ENCODE measurements at places on chromosomes 5 and 9.

DNA sequence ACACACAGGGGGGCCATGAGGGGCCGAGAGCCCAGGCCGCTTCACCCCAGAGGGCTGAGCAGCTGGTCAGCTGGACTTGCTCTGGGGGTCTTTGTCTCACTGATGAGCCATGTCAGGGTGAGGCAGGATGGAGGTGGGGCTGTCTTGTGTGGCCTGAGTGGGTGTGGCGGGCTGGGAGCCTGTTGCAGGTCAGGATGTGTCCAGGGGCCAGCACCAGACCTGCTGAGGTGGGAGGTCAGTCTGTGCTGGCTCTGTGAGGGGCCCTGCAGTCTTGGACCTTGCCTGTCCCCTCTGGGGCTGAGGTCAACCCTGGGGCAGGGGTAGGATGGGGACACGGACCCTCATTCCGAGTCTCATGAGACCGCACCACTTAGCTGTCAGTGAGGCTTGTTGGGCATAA lies 56.9 kb downstream of the RXRA start:
- no peak for DNase-seq

GRCh38 chr5:115634343-115635132 lies 8.7 kb upstream of the TMED7 start:
- peak; percentile 85 for DNase-seq

DNA sequence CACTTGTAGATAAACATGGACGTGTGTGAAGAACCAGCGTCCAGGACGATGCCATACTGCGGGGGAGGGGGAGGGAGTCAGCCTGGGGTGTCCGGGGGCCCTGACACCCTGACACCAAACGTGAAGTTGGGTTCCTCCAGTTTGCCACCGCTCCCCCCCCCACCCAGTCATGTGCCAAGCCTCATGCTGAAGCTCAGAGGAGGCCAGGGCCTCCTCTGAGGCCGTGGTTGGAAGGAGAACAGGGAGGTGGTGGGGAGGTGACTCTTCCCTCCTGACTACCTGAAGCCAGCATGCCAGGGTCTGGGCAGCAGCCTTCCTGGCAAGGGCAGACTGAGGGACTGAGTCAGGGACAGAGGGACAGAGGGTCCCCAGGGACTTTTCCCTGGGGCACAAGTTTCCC lies 1.6 kb downstream of the ENTPD2 start:
- no peak for DNase-seq

DNA sequence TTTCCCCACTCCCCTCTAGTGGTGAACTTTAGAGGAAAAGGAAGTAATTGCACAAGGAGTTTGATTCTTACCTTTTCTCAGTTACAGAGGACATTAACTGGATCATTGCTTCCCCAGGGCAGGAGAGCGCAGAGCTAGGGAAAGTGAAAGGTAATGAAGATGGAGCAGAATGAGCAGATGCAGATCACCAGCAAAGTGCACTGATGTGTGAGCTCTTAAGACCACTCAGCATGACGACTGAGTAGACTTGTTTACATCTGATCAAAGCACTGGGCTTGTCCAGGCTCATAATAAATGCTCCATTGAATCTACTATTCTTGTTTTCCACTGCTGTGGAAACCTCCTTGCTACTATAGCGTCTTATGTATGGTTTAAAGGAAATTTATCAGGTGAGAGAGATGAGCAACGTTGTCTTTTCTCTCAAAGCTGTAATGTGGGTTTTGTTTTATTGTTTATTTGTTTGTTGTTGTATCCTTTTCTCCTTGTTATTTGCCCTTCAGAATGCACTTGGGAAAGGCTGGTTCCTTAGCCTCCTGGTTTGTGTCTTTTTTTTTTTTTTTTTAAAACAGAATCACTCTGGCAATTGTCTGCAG lies 25.3 kb downstream of the SLC22A5 start:
- DNase-seq, result no peak

DNA sequence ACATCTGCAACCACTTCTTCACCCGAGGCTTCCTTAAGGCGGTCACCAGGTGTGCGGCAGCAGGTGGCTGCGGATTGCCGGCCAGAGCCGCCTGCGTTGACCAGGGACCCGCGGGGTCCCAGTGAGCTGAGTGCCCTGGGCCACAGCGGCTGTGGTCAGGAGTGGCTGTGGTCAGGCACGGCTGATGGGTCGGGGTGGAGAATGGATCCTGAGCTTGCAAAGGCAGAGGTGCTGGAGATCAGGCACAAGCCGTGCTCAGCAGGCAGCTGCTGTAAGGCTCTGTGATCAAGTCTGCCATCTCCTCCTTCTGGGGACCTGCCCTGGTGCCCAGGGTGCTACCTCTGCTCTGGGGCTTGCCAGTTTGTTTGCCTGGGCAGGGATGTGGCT lies 2.1 kb downstream of the UAP1L1 start:
- DNase-seq, result no peak

DNA sequence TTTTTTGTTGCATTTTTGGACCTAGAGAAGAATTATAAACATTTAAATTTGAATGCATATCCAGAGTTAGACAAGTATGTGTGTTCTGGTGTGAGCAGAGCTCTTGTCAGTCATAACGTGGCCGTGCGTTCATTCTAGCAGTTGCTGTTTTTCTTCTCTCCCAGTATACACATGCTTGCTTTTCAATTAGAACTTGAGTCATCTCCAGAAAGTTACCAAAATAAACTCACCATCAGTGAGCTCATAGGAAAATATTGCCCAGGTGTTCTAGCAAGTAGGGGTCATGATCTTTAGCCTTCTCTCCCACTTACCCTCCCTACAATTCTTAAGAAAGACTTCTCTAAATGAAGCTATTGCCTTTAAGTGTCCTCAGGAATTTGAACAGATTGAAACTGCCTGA lies 247.5 kb upstream of the TUT7 start:
- no peak for DNase-seq

DNA sequence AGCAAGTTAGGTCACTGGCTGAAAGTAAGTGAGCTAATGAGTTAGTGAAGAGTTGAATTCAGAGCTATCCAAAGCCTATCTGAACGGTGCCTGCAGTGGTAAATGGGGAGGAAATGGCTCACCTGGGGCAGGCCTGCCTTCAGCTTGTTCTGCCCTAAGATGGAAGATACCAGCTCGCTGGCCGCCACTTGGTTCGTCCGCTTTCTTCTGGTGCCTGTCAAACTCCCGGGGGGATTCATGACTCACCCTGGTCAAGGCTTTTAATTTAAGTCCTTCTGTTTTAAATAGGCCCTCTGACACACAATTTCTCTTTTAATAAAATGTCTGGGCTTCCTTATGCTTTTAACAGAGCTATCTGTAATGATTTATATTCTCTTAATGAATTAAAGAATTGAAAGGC lies 78.8 kb downstream of the CFAP90 start:
- no peak for DNase-seq

DNA sequence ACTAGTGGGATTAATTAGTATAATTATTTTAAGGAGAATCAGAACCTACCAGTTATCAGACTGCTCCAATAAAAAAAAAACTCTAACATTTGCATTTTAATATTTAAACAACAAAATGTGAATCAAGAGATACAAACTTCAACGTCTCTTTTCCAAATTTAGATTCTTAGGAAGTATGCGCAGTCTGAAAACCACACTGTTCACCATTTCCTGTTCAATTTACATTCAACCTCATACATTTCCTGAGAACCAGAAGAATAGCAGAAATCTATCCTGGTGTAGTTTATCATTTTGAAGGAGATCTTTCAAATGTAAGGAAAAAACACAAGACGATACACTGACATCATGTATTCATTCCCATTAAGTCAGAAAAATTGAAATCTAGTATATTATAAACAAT lies 869.2 kb downstream of the EFNA5 start:
- DNase-seq, result no peak

- DNase-seq, result no peak
Measured at GRCh38 chr5:15797116-15797515, 297.1 kb downstream of the FBXL7 start.

DNA sequence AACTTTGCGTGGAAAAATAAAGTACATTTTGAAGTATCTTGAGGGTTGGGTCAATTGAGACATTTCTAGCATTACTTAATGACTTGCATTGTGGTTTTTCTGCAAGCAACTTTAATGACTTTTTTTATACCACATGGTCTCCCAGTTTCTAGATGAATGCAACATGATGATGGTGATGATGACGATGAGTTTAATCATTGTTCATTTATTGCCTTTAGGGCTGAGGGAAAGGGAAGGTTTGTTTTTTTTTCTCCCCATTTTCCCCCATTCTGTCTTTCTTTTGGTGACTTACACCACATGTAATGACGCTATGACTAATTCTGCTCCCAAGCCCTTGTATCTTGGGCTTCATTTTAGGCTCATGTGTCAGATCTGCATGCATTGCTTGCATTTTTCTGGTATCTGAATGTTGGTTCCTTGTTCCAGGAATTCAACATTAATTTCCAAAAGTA lies 57.7 kb upstream of the NXNL2 start:
- peak; percentile 99 for DNase-seq
